Mesenchymal stem cell (in vitro differentiated cells and primary cell): ENCODE measurements at places on chromosomes 4 and X.
A peak's percentile ranks its signal among the peaks of the same experiment; 100 is the strongest.

GRCh38 chr4:3339577-3339976 is 46.8 kb downstream of the RGS12 start:
- DNase-seq, result no peak

DNA sequence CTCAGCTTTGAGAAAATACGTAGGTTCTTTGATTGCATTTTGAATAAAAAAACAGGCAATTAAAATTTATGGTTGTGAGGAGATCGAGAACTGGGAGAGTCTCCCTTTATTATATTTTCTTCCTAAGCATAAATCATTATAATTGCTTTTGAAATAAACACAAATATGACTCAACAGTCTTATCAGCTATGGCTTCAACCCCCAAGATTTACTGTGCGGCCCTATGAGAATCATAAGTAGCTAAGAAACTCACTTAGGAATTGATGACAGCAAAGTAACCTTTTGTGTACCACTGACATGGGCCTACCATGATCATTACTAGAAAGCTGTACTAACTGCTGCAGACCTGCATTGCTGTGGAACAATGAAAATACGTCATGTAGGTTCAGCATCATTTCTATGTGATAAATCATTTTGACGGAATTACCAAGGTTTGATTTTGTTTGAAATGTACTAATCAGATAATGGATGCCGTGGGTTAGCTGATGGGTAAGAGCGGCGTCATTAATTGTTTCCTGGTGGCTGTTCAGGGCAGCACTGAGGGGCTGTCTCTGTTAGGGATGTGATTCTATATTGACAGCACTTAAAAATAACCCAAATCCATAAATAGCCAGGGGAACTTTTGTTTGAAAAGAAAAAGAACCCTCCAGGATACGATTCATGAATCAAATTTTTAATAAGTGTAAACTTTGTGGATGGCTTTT is 51.5 kb upstream of the GPRIN3 start:
- peak; percentile 50 for DNase-seq

- DNase-seq, result no peak
These were observed 2.7 kb upstream of the WDR45 start for GRCh38 chrX:49082271-49082871.

GRCh38 chrX:38893441-38893840 is 92.2 kb downstream of the MID1IP1 start:
- DNase-seq, result no peak

DNA sequence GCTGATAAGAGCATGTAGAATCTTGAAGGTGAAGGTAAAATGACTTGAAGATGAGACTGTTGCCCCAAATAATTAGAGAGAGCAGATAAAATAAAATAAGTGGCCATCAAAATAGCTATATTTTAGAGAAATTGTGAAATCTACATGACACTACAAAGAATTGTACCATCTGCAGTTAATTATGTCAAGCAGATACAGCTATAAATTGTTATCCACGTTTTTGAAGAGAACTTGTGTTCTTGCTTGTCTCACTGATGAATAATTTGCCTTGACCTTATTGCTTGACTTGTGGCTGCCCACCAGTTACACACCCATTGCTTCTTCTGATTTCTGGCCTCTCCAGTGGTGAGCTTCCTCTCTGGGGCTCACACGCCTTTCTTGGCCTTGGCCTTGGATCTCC is 75.8 kb upstream of the TNIP3 start:
- no peak for DNase-seq

DNA sequence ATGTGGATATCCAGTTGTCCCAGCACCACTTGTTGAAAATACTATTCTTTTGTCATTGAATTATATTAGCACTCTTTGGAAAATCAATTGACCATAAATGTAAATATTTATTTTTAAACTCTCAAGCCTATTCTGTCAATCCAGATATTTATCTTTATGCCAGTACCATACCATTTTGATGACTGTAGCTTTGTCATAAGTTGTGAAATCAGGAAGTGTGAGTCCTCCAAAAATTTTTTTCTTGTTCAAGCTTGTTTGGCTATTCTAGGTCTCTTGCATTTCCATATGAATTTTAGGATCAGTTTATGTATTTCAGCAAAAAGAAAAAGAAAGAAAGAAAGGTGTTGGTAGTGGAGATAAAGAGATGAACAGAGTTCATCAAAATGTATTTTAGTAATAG is 8.2 kb upstream of the SMPX start:
- DNase-seq, result no peak

DNA sequence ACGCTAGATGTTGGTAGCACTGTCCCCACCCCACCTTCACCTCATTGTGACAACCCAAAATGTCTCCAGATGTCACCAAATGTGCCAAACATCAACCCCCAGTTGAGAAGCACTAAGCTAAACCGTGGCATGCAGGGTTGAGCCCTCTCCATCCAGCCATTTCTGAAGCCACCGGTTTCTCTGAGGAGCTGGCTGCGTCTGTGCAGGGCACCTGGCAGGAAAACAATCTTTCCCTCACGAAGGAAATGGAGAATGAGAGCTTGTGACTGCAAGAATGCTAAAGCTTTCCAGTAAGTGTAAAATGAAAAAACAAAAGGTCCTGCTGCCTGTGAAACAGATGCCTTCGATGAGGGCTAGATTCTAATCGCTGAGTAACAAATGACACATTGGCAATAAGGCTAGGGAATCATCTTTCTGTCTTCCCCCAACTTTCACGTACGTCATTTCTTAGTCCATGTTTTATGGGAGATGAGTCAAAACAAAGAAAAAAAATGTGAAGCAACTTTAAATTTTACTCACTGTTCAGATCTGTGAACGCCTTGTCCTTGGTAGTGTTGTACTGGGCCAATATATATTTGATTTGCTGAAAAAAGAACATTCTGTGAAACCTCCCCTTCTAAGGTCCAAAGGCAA is 59.9 kb downstream of the PROM1 start:
- DNase-seq, result no peak

GRCh38 chr4:185205697-185206342 is 2.0 kb upstream of the CFAP97 start:
- no peak for DNase-seq

DNA sequence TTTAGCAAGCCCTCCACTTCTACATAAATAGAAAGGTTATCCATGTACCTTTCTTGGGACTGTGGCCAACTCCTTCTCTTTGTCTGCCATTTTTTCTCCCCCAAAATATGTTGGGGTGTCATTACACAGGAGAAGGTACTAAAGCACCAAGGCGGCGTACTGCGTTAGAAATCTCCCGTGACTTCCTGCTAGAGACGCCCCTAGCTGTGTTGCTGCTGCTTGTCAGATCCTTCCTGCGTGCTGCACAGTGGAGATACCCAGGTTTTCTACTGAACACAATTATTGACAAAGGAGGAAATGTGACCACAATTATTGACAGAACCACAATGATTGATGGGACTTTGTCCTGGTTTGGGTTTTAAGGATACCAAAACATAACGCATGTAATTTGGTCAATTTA is 97.7 kb downstream of the EFHC2 start:
- no peak for DNase-seq

GRCh38 chrX:151975228-151975593 is 735 bp upstream of the GABRE start:
- DNase-seq, result no peak

GRCh38 chr4:181731900-181732299 is 511.3 kb upstream of the TENM3 start:
- no peak for DNase-seq

- DNase-seq, result no peak
These were observed 245.4 kb downstream of the ADGRL3 start for GRCh38 chr4:61445374-61446063.

GRCh38 chrX:64792598-64793337 is 183.5 kb downstream of the ZC4H2 start:
- no peak for DNase-seq

- no peak for DNase-seq
These were observed 3.6 kb upstream of the SLAIN2 start for GRCh38 chr4:48337731-48338130.

- DNase-seq, result no peak
These were observed 793 bp upstream of the DCUN1D4 start for GRCh38 chr4:51842167-51842553.

- DNase-seq, result no peak
These were observed 14.5 kb upstream of the NDUFC1 start for GRCh38 chr4:139316733-139317132.

GRCh38 chrX:15574017-15574416 is 26.7 kb downstream of the ACE2 start:
- DNase-seq, result no peak

- DNase-seq, result no peak
These were observed 123.3 kb downstream of the USP46 start for GRCh38 chr4:52535793-52536192.

GRCh38 chr4:138014590-138015288 is 227.4 kb downstream of the SLC7A11 start:
- DNase-seq, result no peak

DNA sequence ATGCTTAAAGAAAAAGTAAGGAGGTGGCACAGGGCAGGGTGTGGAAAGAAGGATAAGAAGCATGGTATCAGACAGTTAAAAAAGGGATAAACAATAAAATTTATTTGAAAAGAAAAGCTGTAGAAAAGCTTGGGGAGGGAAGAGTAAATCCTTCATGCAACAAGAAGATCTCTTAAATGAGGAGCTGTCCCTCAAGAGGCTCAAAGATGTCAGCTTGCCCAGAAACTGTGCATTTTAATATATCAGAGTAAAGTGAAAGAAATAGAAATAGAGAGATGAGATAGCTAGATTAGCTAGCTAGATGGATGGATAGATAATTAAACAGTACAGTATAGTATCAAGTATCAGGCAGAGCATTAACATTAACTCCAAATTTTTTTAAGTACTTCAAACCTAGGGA is 170.3 kb downstream of the LDB2 start:
- DNase-seq, result no peak

DNA sequence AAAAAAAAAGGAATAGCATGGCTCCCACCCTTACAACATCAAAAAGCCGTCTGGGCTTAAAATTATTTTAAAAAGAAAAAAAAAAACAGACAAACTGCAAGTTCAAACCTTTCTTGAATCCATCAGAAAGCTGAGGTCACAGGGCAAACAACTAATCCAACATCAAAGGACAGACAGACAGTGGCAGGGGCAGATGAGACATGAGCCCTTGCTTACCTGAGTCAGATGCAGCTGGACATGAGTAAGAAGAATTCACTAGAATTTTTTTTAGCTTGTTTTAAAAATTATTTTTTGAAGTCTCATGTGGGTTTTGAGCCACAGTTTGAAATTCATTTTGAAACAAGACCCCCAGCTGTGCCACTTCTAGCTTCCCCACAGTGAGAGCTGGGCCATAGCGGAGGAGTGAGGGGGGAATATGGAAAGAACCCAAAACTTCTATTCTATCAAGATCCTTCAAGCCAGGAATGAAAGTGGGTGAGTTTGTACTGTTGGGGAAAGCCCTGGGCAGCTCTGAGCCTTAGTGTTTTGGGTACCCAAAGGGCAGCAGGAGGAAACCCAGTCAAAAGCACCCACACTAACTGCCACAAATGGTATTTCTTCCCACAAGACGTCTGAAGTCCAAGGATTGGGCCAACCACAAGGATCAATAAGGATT is 111.4 kb downstream of the ATXN3L start:
- DNase-seq, result no peak

DNA sequence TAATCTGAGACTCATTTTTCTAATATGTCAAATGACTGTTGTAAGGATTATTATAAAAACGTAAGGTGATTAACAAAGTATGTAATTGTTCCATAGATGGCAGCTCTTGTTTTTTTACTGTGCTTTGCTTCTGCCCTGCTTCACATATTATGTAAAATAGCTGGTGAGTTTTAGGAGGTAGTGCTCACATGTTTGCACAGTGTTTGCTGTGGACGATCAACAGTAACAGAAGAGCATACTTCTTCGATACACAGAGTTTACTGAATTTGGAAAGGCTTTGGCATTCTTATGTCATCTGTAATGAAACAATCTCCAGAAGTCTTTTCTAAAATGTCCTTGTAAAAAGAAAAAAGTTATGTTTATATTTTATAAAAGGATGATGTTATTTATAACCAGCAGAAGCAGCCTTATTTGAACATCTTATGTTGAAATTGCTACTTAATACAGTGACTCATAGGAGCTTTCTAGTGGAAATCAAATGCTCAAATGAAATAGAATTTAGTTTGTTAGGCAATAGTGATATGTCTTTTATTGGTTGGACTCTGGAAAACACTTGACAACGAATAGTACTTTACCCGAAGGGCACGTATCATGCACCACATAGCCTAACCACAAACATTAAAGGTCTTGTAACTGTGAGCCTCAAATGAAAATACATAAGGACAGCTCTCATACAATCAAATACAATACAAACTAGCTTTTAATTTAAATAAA is 1.9 kb upstream of the MTTP start:
- peak; percentile 21 for DNase-seq

DNA sequence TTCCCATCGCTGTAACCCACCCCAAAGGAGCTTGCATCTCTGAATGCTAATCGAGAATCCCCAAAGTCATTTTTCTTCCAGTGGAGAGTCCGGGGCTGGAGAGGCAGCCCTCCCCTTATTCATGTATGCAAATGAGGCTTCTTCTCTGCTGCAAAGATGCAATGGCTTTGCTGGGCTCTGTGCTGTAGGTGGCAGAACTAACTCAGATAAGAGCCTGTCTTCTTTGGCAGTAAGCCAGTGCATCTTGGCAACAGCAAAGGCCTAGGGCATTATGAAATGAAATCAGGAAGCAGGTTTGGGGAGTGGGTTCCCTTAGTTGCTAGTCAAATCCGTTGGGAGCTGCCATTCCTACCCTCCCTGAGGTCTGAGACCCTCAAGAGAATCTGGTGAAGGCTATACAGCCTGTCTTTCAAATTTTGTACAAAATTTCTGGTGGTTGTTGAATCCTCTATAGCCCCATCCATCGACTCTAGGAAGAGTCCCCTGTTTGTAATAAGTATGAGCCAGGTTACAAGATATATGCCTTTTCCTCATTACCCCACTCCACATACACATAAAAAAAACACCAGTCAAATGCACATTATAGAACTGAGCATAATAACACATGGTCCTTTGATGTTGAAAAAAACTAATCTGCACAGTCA is 290.6 kb upstream of the TAPT1 start:
- peak; percentile 63 for DNase-seq

GRCh38 chr4:56511098-56511497 is 5.5 kb downstream of the ARL9 start:
- DNase-seq, result no peak

DNA sequence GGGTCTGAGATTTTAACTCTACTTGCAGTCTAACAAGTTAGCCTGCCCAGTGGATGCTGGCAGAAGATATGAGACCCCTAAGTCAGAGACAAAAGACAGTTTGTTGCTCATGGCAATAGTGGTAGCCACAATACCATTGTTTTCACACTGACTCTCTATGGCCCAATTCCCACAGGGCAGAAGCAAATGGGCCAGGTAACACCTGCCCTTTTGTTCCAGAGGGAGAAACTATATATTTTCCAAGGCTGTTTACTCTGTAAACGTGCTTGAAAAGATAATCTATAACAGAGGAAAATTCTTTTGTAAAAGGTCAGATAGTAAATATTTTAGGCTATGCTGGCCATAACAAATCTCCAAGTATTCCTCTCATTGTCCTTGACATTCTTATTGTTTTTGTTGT is 57.2 kb upstream of the NPNT start:
- DNase-seq, result no peak
